ENCODE measurements at places on chromosomes 13 and 19. TPM values are rescaled to one million over a fixed set of nuclear protein-coding genes. Genes with fewer than 3 reads are reported as not detected.
A peak's percentile ranks its signal among the peaks of the same experiment; 100 is the strongest.

Gene CPB2
- total RNA-seq: not detected

- no peak for DNase-seq
Observed at GRCh38 chr13:45496942-45497341, 32.2 kb downstream of the COG3 start.

GRCh38 chr19:7340959-7341837 lies 7.5 kb upstream of the ARHGEF18 start:
- peak; percentile 82 for DNase-seq

GRCh38 chr19:28641395-28641794 lies 571.6 kb downstream of the UQCRFS1 start:
- no peak for DNase-seq

DNA sequence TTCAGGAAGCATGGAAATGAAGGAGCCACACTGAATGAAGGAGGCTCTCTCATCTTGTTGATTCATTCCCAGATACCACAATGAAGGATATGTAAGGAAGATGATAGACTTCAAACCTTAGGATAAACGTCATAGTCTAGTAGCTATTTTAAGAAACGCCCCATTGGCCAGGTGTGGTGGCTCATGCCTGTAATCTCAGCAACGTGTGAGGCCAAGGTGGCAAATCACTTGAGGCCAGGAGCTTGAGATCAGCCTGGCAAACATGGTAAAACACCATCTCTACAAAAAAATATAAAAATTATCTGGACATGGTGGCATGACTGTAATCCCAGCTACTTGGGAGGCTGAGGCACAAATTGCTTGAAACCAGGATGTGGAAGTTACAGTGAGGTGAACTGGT lies 17.1 kb upstream of the ZNF841 start:
- DNase-seq: no peak

GRCh38 chr13:79745081-79745480 lies 264.1 kb downstream of the NDFIP2 start:
- no peak for DNase-seq

Gene DNAAF3
- not detected for total RNA-seq

All from CD8-positive, alpha-beta T cell (primary cell).